ENCODE measurements at places on chromosomes 12 and 14.

GRCh38 chr14:87152693-87153092 is 840.3 kb downstream of the GALC start:
- DNase-seq, result no peak

- DNase-seq, result no peak
These were observed 21.0 kb upstream of the RNASE2 start for GRCh38 chr14:20934148-20934762.

GRCh38 chr12:120640861-120641833 is 721 bp downstream of the CABP1 start:
- DNase-seq, result peak; percentile 14

DNA sequence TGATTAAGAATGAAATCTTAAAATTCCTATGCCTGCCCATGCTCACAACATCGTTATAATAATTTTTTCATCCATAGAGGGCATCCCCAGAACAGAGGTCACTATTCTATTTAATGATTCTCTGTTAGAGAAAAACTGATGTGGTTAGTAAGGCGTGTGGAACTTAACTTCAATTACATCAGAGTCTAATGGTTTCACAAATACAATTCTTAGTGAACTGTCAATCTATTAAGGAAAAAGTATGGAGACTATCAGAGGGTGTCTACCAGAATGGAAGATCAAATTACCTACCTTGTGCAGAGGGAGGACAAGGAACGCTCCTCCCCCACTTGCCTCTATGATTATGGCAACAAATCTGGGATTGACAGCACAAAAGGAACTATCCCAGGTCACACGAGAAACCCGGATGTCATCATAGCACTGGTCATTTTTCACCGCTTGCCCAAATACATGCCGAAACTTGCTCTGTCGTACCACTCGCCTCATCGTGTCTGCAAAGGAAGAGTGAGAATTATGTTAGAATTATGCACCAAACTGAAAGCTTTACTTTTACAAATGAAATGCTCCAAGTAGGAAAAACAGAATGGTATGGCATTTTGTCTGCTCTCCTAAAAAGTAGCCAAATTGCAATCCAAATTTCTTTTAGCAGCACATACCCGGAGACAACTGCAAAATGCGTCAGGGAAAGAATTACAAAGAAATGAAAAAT is 30.3 kb downstream of the CORO1C start:
- DNase-seq, result no peak

DNA sequence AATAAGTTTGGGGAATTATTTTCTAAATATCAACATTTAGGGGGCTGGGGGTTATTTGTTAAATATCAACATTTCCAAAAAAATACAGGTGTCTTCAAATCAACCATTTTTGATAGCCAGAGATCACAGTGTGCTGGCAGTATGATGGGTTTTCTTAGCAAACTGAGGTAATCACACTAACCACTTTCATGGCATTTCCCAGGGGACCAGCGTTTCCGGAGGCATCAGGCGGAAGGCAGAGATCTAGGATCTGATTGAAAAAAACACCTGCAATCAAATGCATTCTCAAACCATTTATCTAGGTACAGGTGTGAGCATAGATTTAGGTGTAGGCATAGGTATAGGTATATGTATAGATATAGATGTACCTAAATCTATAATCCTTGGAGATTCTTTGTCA is 34.6 kb downstream of the GLRX5 start:
- no peak for DNase-seq

DNA sequence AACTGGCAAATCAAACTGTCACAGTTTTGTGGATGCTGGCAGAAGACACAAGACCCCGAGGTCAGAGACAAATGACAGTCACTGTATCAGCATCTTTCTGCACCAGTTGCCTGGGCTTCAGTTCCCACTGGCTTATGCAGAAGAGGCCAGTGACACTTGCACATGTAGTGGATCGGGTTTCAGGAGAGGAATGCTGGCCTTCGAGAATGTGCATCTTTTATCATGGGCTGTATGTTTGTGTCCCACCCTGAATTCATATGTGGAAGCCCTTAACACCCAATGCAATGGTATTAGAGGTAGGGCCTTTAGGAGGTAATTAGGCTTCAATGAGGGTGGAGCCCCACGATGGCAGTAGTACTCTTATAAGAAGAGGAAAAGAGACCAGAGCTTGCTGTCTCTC is 150.9 kb downstream of the SLC15A4 start:
- no peak for DNase-seq

DNA sequence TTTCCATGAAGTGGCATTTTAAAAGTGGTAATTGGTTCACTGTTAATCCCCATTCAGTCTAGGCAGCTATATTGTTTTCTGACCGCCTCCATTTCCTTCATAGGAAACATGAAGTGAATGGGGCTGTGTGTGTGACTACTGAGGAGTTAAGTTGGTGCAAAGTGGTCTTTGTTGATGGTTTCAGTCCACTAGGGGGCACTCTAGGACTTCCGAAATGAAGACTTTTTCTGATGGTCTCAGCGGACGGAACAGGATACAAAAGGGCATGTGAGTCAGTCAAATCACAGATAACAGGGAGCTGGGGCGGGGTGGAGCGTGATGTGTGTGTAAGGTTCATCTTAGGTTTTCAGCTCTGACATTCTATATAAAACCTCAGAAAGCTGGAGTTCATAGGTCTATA is 240.1 kb upstream of the OR4E1 start:
- DNase-seq, result peak; percentile 59

DNA sequence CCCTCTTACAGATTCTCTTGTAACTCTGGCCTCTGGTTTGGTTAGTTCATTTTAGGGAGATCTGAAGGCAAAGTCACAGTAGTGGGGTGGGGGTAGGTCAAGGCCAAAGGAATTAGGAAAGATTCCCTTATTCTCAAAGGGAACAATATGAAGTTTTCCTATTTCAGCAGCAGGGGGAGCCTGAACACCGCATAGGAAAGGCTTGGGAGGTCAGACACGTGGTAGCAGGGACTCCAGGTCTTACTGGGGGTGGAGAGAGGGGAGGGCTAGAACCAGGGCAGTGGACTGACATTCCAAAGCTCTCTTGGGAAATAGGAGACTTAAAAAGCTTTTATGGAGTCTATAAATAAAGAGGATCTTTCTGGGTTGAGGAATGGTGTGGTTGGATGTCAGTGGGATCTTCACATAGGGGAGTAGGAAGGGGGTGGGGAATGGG is 1.3 kb downstream of the ZC3H10 start:
- no peak for DNase-seq

DNA sequence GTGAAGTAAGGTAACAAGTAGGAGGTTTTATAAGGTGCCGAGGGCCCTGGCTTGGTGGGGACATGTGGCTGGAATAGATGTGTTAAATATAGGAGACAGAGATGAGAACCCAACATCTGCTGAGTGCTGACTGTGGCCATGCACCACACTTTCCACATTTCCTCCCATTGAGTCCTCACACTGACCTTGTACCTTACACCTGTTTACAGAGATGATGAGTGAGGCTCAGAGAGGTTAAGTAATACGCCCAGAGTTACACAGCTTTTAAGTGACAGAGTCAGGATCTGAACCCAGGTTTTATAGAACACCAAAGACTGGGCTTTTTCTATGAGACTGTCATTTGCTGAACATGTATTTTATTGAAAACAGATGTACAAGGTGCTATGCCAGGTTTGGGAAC is 70.8 kb upstream of the LTA4H start:
- DNase-seq, result no peak

- DNase-seq, result no peak
These were observed 68.9 kb downstream of the ESR2 start for GRCh38 chr14:64225151-64225757.

GRCh38 chr12:48388460-48388859 is 37.7 kb upstream of the ZNF641 start:
- no peak for DNase-seq

DNA sequence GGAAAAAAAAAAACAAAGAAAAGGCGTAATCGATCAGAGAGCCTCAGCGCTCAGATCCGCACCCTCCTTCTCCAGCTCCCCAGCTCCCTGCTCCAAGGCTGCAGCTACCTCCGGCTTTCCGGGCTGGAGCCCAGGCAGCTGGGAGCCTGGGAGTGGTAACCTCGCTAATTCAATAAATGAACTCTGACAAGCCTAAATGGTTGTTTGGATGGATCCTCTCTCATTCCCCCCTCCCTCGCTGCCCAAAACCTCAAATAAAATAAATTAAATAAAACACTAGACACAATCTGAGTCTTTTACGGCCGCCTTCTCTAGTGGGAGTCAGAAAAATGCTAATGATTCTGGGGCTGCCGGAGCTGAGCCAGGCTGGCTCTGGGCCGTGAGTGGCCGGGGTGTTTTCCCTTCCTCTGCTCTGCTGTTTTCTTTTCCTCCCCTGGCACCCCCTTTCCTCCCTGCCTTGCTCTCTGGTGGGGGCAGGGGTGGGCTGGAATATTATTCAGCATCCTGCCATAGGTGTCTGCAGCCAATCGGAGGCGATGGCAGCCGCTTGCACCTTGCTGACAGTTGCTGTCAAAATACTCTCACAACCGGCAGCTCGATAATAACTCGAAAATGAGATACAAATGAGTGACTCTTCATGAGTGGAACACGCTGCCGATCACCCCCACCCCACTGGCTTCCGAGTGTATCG is 76.1 kb downstream of the RBM19 start:
- no peak for DNase-seq

- DNase-seq, result no peak
These were observed 147.5 kb upstream of the AVPR1A start for GRCh38 chr12:63298386-63298930.

DNA sequence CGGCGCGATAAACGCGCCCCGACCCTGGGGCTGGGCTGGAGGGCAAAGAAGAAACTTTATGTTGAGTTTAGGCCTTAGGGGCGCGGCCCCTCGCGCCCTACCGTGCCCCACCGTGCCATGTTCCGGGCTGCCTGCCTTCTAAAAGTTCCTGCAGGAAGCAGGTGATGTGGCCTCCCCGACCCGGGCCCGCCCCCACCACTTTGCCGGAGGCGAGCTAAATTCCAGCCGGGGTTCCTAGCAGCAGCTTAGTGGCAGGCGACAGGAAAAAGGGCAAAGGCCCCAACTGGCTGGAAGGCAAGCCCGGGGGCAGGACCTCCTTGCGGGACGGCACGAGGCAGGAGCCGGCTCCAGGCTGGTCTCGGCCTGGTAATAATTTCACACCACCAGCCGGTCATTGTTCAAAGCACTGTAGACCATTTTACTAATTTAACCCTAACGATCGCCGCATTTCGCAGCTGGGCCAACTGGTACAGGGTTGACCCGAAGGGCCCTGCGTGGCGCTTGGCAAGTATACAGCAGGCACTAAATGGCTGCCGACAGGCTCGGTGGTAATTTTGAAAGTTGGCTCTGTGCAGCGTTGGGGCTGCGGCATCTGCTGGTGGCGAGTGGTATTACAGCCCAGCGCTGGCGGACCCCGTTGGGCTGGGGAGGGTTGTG is 895 bp upstream of the CCDC88C start:
- peak; percentile 67 for DNase-seq

- DNase-seq, result peak; percentile 31
These were observed 1.4 kb downstream of the PCK2 start for GRCh38 chr14:24095271-24096068.

GRCh38 chr14:73712540-73713180 is 1.5 kb downstream of the PNMA1 start:
- no peak for DNase-seq

GRCh38 chr14:58994130-58994529 is 194.3 kb upstream of the DAAM1 start:
- no peak for DNase-seq

- no peak for DNase-seq
These were observed 1.6 kb downstream of the MAPK1IP1L start for GRCh38 chr14:55053018-55053417.

DNA sequence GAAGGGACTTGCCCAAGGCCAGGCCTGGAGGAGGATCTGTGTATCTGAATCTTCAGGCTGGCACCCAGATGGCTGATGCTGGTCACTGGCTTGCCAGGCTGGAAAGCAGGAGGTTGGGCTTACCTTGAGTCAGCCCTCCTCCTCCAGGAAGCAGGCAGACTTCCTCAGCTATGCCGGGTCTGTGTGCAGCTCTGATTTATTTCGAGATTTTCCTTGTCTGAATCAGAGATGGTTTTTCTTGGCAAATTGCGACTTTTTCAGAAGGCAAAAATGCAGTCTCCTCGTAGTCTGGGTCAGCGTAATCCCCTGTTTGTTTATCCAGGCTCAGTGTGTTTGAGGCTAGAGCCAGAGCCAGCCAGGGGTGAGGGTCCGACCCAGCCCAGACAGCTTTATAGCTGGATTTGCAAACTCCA is 48.9 kb downstream of the SMOC1 start:
- no peak for DNase-seq

- DNase-seq, result no peak
These were observed 53.6 kb downstream of the SUSD6 start for GRCh38 chr14:69664865-69665526.

DNA sequence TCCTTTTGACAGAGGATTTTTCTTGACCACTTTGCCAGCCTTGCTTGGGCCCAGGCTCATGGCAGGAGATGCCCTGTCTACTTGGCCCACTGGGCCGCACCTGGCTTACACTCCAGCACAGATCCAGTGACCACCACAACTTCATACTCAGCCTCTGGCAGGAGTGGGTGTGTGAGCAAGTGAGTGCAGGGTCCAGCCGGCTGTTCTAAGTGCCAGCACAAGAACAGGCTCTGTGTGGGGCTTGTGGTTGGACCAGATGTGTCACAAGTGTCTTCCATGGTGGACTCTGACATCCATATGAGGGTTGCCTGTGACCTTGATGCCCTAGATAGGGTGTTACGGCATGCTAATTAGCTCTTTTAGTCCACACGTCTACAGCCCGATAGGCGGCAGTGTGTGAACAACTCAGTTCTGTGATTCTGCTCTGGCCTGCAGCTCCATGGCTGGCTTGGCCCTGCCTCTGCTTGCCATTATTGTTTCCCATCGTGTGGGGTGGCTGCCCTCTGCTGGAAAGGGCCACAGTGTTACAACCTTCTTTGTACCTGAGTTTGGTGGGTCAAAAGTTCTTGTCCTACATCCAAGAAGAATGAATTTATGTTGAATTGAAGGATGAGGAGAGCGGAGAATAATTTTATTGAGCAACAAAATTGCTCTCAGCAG is 1089.1 kb downstream of the SLC6A15 start:
- no peak for DNase-seq

- no peak for DNase-seq
These were observed 103.4 kb downstream of the EFCAB11 start for GRCh38 chr14:89851106-89851505.

DNA sequence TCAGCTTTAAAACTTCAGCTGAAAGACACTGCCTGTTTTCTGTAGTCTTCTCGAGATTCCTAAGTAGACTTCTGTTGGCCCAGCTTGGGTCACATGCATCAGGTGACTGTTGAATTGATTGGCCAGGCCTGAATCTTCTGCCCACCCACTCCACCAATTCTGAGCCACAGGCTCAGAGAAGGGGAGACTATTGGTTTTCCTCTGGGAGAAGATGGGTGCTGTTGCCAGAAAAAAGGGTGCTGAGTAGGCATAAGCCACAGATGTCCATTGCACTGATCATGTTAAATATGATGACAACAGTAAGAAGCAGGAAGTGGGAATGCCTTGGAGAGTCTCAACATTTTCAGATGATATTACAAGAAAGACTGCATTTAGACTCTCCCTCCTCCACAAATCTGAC is 6.8 kb upstream of the SPTLC2 start:
- no peak for DNase-seq

Measured in activated naive CD8-positive, alpha-beta T cell treated with anti-CD3 and anti-CD28 coated beads, Interleukin-2, amount 50 U/mL, for 16 hours (primary cell).